Suprapubic skin (tissue), 4 donors: ENCODE measurements at places on chromosomes 6 and 20. TPM values are rescaled to one million over a fixed set of nuclear protein-coding genes. Genes with fewer than 3 reads are reported as not detected.

TP53TG5 gene
- total RNA-seq = not detected

GRCh38 chr6:10431423-10432164 lies 16.7 kb upstream of the TFAP2A start:
- peaks cover 37% of the 10 kb centered on the region for H3K4me1 ChIP-seq
- no peak overlapping the region for H3K4me3 ChIP-seq
- no peak for DNase-seq
- no peaks in the 10 kb centered on the region for H3K36me3 ChIP-seq

DNA sequence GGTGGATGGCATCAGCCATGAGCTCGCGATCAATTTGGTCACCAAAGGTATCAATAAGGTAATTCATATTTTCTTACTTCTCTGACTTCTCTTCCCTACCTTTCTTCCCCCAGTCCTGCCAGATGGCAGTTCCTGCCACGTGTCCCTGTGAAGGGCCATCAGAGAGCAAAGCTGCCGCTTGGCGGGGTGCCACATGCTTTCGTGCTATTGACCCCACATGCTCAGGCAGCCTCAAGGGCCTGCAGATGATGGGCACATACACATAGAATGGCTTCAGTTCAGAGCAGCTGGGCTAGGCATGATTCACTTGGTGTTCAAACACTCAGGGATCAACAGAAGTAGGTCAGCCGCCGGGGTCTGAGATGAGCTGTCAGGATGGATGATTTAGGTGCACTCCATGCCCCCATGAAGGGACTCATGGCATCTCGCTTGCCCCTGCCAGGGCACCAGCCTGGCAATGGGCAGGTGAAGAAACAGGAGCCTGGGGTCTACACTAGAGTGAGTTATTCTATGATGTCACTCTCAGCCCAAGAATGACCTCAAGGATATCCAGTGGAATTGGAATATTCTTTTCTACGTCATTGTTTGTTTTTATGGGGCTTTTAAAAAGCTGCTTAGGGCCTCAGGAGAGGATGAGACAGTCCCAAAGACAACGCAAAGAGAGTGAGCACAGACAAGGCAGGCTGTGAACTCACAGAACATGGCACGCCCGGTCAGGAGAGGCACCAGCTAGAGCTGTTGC lies 25.5 kb downstream of the BANF2 start:
- no peak overlapping the region for H3K4me3 ChIP-seq
- no peak overlapping the region for H3K27ac ChIP-seq
- H3K36me3 ChIP-seq = no peaks in the 10 kb centered on the region
- no peak for DNase-seq
- no peaks in the 10 kb centered on the region for H3K4me1 ChIP-seq

DNA sequence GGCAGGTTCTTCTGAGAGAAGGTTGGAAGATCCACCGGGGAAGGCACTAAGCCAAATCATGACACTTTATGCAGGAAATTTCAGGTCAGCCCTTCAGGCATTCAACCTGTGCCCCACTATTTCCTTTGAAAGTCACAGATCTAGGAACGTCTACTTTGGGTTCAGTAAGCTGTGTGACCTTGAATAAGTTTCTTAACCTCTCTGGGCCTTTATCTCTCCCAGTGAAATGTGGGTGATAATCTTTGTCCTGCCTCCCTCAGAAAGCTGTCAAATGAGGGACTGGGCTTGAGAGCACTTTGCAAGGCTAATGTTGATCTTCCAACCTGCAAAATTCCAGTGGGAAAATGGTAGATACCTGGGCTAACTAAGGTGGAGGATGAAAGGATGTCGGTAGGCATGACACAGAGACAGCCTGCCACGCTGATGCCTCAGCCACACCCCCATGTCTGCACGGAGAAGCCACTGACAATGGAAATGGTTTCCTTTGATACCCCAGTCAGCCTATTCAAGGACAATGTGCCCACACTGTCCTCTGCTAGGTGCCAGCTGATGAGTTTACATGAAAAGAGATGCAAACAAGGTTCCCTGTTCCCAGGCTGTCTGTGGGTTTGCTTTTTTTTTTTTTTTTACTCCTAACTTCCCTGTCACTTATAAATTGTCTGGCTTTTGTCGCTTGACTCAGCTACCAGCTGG lies 9.3 kb downstream of the BNIP5 start:
- no peak for DNase-seq
- no peak overlapping the region for H3K27ac ChIP-seq
- no peak overlapping the region for H3K4me3 ChIP-seq
- H3K27me3 ChIP-seq = peaks cover 20% of the 10 kb centered on the region
- H3K4me1 ChIP-seq = no peaks in the 10 kb centered on the region

GRCh38 chr20:4041748-4042411 lies 26.5 kb upstream of the RNF24 start:
- no peaks in the 10 kb centered on the region for H3K36me3 ChIP-seq
- H3K27me3 ChIP-seq = no peaks in the 10 kb centered on the region

GRCh38 chr20:9409981-9410380 lies 104.4 kb upstream of the LAMP5 start:
- no peaks in the 10 kb centered on the region for H3K4me1 ChIP-seq
- no peaks in the 10 kb centered on the region for H3K27me3 ChIP-seq
- no peaks in the 10 kb centered on the region for H3K36me3 ChIP-seq
- H3K27ac ChIP-seq = no peak overlapping the region
- no peak overlapping the region for H3K4me3 ChIP-seq
- no peak for DNase-seq

ABCF1 gene
- total RNA-seq = 45.0 TPM

- H3K4me3 ChIP-seq = no peak overlapping the region
- H3K27me3 ChIP-seq = no peaks in the 10 kb centered on the region
- no peak overlapping the region for H3K27ac ChIP-seq
- H3K4me1 ChIP-seq = no peaks in the 10 kb centered on the region
These were observed 14.8 kb upstream of the SYNE1 start for GRCh38 chr6:152651986-152652385.

DNA sequence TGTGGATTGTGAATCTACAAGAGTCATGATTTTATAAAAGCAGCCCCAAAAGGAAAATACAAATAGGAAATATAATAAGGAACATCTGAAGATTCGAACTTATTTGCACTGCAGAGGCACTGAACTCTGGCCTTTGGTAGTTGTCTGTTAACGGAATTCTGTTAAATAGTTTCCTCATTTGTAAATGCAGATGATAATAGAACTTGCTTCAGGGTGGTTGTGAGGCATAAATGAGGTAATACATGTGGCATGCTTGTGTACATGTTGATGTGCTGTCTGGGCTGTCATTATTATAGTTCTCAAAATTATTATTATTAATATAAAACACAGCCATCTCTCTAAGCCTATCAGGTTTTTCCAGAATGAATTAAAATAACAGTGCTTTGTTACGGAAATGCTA lies 302.0 kb downstream of the NRN1 start:
- H3K4me3 ChIP-seq = no peak overlapping the region
- no peaks in the 10 kb centered on the region for H3K4me1 ChIP-seq
- DNase-seq = no peak
- H3K36me3 ChIP-seq = no peaks in the 10 kb centered on the region

DNA sequence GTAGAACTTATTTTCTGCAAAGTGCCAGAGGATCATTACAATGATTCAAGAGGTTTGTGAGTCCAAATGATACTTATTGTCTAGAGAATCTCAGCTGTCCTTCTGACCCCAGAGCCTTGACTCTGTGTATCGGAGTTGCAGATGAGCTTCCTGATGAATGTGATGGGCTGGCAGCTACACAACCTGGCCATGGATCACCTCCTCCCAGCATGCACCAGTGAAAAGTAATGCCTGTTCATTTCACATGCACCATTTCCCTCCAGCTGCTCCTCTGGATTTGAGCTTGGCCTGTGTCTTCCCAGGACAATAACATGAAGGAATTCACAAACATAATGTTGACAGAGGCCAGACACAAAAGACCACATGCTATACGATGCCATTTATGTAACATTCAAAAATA lies 30.0 kb downstream of the SNHG17 start:
- H3K27me3 ChIP-seq = no peaks in the 10 kb centered on the region
- H3K36me3 ChIP-seq = no peaks in the 10 kb centered on the region
- H3K4me3 ChIP-seq = no peak overlapping the region
- H3K4me1 ChIP-seq = no peaks in the 10 kb centered on the region
